ENCODE measurements at places on chromosomes 12 and 14.
A peak's percentile ranks its signal among the peaks of the same experiment; 100 is the strongest.

- H3K4me3 ChIP-seq: no peak overlapping the region
- DNase-seq: no peak
- no peaks in the 10 kb centered on the region for H3K36me3 ChIP-seq
- no peak overlapping the region for H3K27ac ChIP-seq
These were observed 609.3 kb downstream of the DIO2 start for GRCh38 chr14:79602045-79602444.

DNA sequence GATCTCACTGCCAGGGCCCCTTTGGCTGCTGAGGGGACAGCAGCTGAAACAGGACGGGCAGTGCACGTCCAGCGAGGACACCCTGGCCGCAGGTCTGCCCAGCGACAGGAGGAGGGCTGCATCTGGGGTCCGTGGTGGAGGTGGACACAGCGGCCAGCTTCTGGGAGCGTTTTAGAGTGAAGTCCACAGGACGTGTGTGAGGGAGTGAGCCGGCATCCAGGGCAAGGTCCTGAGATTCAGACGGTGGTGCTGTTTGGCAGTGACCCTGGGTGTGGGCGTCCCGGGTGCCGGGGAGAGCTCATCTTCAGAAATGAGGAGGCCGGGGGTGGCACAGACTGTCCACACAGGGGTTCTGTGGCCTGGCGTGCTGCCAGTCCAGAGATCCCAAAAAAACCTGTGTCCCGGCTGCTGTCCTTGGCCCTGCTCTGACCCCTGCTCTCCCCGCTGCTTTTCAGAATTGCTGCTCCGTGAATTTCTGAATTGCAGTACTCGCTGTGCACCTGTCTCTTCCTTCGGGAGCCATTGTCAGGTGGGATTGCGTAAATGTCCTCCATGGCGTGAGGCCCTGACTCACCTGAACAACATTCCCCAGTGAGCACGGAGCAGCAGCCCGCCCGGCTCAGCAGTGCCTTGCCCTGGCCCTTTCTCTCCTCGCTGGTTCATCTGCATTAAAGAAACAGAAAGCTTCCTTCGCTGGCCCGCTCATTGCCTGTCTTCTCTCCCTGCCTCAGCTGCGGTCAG, 183.5 kb upstream of the C14orf180 start:
- no peak overlapping the region for H3K27ac ChIP-seq
- no peaks in the 10 kb centered on the region for H3K36me3 ChIP-seq
- no peak overlapping the region for H3K4me3 ChIP-seq
- peak; percentile 19 for DNase-seq

- no peak overlapping the region for H3K27ac ChIP-seq
- no peaks in the 10 kb centered on the region for H3K27me3 ChIP-seq
- H3K36me3 ChIP-seq: no peaks in the 10 kb centered on the region
- H3K4me3 ChIP-seq: no peak overlapping the region
- no peak for DNase-seq
These were observed 74.4 kb downstream of the SERPINA3 start for GRCh38 chr14:94686511-94687160.

GRCh38 chr12:113381220-113381619, 22.5 kb downstream of the SDS start:
- H3K4me1 ChIP-seq: no peaks in the 10 kb centered on the region
- H3K4me3 ChIP-seq: no peak overlapping the region
- H3K27ac ChIP-seq: no peak overlapping the region
- peaks cover 14% of the 10 kb centered on the region for H3K36me3 ChIP-seq
- H3K27me3 ChIP-seq: no peaks in the 10 kb centered on the region

GRCh38 chr12:112894128-112894527, 12.6 kb upstream of the OAS1 start:
- H3K4me1 ChIP-seq: no peaks in the 10 kb centered on the region
- H3K27me3 ChIP-seq: no peaks in the 10 kb centered on the region
- no peaks in the 10 kb centered on the region for H3K36me3 ChIP-seq

DNA sequence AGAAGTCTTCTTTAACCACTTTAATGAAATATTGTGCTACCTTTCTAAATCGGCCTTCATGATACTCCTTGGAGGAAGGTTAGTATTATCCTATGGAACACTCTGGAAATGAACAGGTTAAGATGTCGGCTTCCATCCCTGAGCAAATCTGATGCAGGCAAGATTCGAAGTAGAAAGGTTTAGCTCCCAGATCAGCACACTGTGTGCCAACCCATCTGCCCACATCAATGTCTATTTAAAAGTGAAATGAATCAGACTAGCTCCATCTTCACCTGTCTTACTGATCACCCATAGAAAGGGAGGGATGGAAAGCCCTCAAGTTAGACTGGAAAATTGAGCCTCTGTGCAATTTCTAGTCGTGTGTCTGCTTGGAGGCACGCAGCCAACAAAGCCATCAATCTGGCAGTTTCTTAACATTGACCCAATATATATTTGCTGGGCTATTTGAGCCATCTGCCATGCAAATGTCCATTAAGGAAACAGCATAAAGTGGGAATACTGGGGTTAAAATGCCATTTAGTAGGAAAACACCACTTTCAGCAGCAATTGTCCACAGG, 506.1 kb downstream of the RMST start:
- H3K4me3 ChIP-seq: no peak overlapping the region
- no peaks in the 10 kb centered on the region for H3K27me3 ChIP-seq
- H3K36me3 ChIP-seq: no peaks in the 10 kb centered on the region
- no peak overlapping the region for H3K27ac ChIP-seq
- H3K4me1 ChIP-seq: no peaks in the 10 kb centered on the region

All from upper lobe of left lung (tissue), 6 donors.